ENCODE measurements at places on chromosomes 12 and 14. TPM values are rescaled to one million over a fixed set of nuclear protein-coding genes. Genes with fewer than 3 reads are reported as not detected.

The NCOR2 gene
- total RNA-seq: 57.9 TPM

The RAD51AP1 gene
- 106 TPM for total RNA-seq

DNA sequence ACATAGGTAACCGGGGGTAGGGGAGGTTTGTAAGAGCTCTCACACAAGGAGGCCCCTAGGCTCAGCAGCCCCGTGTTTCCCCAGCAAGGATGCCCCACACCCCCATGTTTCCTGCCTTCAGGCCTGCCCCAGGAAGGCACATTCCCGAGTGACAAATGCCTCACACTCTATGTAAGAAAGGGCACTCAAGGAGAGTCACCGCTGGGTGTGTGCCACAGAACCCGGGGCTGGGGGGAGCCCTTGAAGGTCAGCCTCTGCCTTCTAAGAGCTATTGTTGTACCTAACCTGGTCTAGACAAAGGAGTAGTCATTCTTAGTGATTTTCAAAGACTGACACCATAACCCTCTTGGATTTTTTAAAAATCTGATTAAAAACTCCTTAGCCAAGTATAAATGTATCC lies 333.6 kb downstream of the DPF3 start:
- no peak for DNase-seq

GRCh38 chr14:31257244-31257553 lies 49.6 kb upstream of the HECTD1 start:
- DNase-seq: no peak

GRCh38 chr12:121033625-121034349 lies 5.3 kb downstream of the OASL start:
- DNase-seq: peak; percentile 92

- DNase-seq: no peak
Measured at GRCh38 chr12:43349863-43350262, 202.1 kb downstream of the ADAMTS20 start.
